ENCODE measurements at places on chromosomes 1 and 21. TPM values are rescaled to one million over a fixed set of nuclear protein-coding genes. Genes with fewer than 3 reads are reported as not detected.
A peak's percentile ranks its signal among the peaks of the same experiment; 100 is the strongest.

The FAM72D gene
- total RNA-seq = 0.13 TPM

The RAD54L gene
- 0.26 TPM for total RNA-seq

The TMEM63A gene
- total RNA-seq = 4.7 TPM

The PRKAA2 gene
- total RNA-seq = 2.1 TPM

The PROK1 gene
- total RNA-seq = not detected

The KCNJ9 gene
- total RNA-seq = 0.13 TPM

The KIF2C gene
- total RNA-seq = 0.79 TPM

The GUCA2A gene
- not detected for total RNA-seq

The RAB4A gene
- 33.4 TPM for total RNA-seq

The NPL gene
- total RNA-seq = 2.4 TPM

The LENEP gene
- not detected for total RNA-seq

The TNFSF18 gene
- total RNA-seq = not detected

The TAS1R1 gene
- total RNA-seq = not detected

The GFI1 gene
- under 0.01 TPM for total RNA-seq

The PCP4 gene
- not detected for total RNA-seq

The ERICH3 gene
- not detected for total RNA-seq

The KRTAP7-1 gene
- total RNA-seq = not detected

The HS2ST1 gene
- total RNA-seq = 19.0 TPM

The AADACL3 gene
- not detected for total RNA-seq

GRCh38 chr1:101136739-101137138, 100.1 kb upstream of the S1PR1 start:
- DNase-seq = no peak

- no peak for DNase-seq
Observed at GRCh38 chr1:180927348-180927747, 14.7 kb downstream of the KIAA1614 start.

GRCh38 chr1:5220421-5220820, 566.0 kb downstream of the AJAP1 start:
- DNase-seq = no peak

- peak; percentile 65 for DNase-seq
Observed at GRCh38 chr1:97190326-97190725, 468.7 kb downstream of the PTBP2 start.

DNA sequence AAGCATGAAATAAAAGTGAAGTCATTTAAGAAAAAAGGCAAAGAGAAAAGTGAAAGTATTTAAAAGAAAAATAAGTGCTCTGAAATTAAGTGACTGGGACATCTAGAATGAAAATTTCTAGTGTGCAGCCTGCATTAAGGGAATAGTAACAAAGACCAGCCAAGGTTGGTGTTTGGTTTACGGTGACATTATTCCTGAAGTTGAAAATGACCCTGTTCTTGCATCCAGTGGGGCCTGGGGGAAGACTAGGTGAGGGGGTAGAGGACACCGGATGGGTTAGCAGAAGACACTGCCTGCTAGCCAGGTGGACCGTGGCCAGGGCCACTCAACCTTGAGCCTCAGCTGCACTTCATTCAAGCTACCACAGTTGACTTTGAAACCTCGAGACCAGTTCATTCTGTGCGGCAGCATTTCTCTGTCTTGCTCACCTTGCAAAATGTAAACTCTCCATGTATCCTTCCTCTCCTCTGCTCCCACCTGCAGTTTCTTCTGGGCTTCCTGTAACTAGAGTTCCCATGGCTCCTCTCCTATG, 14.3 kb upstream of the KCNK1 start:
- DNase-seq = no peak

DNA sequence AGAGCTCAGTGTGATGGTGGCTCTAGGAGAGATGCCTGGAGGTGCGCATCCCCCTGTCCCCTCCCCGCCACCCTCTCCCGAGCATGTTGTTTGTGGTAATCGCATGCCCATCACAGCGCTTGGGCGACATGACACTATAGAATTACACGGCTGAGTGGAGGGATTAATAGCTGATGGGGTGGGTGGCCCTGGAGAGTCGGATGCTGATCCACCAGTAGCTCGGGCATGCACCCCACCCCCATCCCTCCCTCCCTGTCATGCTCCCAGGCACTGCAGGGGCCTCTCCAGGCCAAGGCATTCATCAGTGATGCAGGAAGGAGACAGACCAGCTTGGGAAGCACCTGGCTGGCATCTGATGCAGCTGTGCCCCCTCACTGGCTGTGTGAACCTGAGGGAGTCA, 159.0 kb upstream of the IGSF21 start:
- no peak for DNase-seq

DNA sequence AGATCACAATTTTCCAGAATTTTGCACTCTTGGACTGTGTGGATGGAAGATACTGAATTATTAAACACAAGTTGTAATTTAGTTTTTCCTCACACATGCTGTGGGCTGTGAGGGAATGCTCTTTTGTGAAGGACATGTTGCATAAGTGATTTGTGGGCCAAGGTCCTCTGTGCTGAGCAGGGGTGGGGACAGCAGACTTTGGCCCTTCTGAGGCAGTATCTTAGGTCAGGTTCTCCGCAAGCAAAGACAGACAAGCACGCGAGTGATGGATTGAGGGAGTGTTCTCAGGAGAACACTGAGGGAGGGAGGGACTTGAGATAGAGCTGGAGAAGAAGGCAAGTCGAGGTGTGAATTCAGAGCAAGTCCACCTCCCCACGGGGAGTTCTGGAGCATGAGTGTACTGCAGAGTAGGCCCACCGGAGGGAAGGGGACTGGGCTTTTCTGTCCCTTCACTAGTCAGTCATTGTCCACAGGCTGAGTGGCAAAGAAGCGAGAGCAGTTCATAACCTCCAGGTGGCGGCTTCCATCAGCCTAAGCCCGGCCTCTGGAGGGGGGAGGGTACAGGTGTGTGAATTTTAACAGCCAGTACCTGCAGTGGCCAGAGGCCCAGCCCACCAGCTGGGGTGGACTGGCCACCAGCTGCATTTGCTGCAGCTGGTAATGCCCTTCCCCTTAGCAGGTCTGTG, 19.1 kb upstream of the CD101 start:
- DNase-seq = no peak

DNA sequence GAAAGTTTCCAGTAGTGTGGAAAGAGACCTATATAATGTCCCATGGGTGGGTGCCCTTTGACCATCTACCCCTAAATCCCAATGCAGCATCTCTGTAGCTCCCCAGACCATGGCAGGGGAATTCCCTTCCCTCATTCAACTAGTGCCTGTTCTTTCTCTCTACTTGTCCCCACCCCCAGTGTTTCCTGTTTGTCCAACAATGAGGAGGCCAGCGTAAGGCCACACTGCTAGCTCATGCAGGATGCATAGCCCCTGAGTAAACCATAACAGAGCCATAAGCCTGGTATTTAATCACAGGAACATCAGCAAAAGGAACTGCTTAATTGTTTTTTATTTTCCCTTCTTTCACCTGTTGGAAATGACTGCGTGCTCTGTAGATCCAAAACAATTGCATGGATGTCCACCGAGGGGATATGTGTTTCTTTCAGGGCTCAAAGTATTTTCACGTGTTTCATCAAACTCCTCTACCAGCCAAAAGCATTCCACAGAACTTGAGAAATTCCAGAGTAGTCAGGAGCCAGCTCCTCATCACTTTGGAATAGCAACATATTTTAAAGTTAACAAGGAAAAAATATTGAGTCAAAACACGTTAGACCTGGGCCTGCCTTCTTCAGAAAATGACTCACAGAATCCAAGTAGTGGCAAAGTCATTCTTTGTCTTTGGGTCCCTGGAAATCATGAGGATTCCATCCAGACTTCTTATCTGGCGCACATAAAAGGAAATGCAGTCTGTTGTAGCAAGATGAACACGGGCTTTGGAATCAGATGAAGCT, 162.5 kb upstream of the SGIP1 start:
- peak; percentile 38 for DNase-seq

GRCh38 chr1:150259758-150260669, 2.4 kb downstream of the CA14 start:
- peak; percentile 69 for DNase-seq

GRCh38 chr1:21848524-21849174, 36.6 kb downstream of the LDLRAD2 start:
- no peak for DNase-seq

- no peak for DNase-seq
Observed at GRCh38 chr1:76871355-76871974, 4.2 kb downstream of the ST6GALNAC5 start.

DNA sequence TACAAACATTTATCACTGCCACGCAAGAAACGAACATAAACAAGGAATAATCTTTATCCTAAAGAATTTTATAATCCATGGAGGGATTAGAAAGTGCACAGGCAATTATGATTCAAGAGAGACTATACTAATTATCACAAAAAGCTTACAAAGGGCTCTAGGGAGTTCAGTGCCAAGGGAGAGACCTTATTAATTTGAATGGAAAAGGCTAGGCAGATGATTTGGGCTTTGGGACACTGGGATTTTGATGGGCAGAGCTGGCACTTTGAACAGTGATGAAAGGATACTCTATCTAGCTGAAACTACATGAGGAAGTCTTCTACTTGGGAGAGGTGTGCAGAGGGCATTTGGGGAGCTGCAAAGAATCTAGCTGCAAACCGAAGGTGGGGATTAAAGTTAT, 48.9 kb upstream of the IVNS1ABP start:
- no peak for DNase-seq

DNA sequence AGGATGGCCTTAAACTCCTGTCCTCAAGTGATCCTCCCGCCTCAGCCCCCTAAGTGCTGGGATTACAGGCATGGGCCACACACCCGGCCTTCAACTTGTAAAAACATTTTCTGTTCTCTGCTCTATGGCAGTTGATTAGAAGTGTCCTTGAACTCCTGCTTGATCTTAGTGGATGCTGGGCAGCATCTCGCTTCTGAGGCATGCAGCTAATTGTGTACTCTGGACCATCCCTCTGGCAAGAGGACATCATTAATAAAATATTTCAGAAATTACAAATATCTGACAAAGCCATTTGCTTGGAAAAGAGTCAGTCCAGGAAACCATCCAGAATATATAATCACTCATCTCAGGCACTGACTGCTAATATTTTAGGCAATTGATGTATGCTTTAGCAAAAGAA, 8.1 kb downstream of the NGF start:
- DNase-seq = no peak

- DNase-seq = peak; percentile 97
Observed at GRCh38 chr1:25695771-25696311, 79.2 kb downstream of the MAN1C1 start.

GRCh38 chr1:14791654-14792053, 193.2 kb downstream of the KAZN start:
- no peak for DNase-seq

- DNase-seq = no peak
Observed at GRCh38 chr1:40626383-40626770, 39.1 kb downstream of the RIMS3 start.

DNA sequence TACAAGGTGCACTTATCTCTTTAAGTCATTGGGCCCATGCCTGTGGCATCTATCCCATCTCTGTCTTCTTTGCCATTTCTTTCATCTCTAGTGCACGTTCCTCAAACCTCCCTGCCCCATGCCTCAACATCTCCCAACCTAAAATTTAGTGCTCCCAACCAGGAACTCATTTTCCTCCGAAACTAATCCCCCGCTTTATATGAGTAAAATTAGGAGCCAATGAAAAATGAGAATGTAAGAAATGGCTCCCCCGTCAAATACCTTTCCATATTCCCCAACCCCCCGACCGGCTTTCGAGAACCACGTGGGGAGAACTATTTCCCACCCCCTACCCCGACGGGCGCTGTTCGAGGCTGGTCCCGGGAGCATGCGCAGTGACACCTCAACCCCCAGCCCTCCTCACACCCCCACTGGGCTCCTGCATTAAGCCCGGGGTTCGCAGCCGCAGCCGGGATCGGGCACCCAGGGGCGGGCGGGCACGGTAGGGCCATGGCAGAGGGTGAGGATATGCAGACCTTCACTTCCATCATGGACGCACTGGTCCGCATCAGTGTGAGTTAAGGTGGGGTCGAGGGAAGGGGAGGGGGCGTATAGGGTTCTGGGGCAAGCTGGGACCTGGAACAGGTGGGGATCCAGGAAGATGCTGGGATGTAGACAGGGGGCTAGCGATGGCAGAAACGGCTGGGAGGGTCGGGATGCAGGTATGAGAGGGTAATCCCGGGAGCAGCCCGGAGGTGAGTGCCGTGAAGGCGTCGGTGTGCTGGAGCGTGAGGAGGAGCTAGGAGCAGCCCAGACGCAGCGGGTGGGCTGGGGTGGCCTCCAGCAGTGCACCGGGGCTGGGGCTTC, at the start of gene TRIM46:
Gene TRIM46 (plus strand): TSS at position 372 of the 846 bp plus-strand sequence. CDS start 118 bp downstream, at position 490.
- DNase-seq = peak; percentile 21

GRCh38 chr1:210771131-210771530, 362.8 kb downstream of the KCNH1 start:
- DNase-seq = no peak

- DNase-seq = no peak
Observed at GRCh38 chr1:41588334-41588875, 103.9 kb upstream of the EDN2 start.

- peak; percentile 38 for DNase-seq
Observed at GRCh38 chr1:202274611-202275010, 67.1 kb downstream of the UBE2T start.

DNA sequence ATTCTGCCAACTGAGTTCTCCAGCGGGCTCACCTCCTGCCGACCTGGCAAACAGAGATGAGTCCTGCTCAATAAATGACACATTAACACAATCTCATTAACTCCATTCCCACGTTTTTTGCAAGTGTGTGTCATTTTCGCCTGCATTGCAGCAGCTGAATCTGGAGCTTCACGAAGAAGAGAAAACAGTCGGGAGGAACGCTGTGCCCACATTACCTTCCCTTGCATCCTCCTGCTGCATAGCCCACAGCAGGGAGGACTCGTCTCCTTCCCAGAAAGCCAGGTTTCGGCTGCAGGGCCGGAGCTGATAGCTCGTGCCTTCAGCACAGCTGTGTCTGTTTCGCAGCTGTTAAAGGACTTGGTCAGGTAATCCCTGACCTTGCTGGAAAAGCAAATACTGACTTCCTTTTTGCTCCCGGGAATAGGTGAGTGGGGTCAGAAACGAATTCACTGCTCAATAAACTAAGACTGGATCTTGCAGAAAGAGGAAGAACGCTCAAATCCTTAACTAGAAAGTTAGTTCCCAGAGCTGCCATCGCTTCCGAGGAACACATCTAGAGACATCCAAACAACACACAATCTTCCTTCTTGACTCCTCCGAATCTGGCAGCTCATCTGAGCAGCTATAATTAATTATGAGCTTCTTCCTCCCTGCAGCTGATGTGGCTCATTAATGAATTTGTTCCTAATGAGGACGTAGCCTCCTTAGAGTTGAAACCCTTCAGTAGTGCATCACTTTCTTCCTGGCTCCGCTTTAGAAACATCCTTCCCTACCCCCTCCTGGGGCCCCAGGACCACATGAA, 33.0 kb downstream of the KANK4 start:
- DNase-seq = peak; percentile 11

- no peak for DNase-seq
Observed at GRCh38 chr1:229006121-229006870, 264.6 kb upstream of the RAB4A start.

DNA sequence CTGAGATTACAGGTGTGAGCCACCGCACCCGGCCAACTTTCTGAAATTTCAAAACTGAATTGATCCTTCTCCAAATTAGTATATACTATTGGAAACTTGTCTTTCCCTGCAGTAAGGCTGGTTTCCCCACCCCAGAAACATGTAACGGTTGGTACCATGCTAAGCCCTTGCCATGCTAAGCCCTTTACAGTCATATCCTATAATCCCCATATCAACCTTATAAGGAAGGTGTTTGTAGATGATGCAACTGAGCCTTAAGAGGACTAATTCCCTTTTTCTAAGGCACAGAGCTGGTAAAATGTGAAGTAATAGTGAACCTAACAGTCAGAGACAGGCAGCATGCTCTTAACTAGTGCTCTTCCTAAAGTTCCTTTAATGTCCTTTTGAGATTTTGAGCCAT, 413.7 kb downstream of the DISC1 start:
- DNase-seq = no peak
